ENCODE measurements at places on chromosomes 1 and 21.

GRCh38 chr1:36187800-36188593, 32.0 kb downstream of the MAP7D1 start:
- peak; percentile 47 for DNase-seq

- no peak for DNase-seq
Measured at GRCh38 chr21:28522014-28522799, 470.5 kb downstream of the LTN1 start.

- no peak for DNase-seq
Measured at GRCh38 chr1:5225707-5226704, 571.6 kb downstream of the AJAP1 start.

DNA sequence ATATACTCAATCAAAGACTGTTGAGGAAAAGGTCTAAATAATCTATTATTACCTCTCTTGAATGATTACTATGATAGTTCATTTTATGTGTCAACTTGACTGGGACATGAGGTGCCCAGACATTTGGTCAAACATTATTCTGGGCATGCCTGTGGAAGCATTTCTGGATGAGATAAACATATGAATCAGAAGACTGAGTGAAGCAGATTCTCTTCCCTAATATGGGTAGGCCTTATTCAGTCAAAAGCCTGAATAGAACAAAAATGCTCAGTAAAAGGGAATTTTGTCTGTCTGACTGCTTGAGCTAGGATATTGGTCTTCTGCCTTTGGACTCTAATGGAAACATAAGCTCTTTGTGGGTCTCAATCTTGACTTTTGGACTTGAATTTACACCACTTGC, 73.3 kb upstream of the SOX13 start:
- no peak for DNase-seq

DNA sequence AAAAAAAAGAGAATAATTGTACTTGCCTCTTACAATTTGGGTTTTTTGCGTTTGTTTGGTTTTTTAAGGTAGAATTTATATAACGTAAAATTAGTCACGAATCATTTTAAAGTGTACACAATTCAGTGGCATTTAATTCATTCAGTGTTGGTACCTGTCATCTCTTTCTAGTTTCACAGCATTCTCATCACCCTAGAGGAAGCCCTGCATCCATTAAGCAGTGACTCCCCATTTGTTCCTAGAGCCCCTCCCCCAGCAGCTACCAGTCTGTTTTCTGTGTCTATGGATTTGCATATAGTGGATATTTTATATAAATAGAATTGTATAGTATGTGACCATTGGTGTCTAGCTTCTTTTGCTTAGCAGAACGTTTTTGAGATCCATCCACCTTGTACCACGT, 233.2 kb upstream of the FMN2 start:
- DNase-seq, result no peak

DNA sequence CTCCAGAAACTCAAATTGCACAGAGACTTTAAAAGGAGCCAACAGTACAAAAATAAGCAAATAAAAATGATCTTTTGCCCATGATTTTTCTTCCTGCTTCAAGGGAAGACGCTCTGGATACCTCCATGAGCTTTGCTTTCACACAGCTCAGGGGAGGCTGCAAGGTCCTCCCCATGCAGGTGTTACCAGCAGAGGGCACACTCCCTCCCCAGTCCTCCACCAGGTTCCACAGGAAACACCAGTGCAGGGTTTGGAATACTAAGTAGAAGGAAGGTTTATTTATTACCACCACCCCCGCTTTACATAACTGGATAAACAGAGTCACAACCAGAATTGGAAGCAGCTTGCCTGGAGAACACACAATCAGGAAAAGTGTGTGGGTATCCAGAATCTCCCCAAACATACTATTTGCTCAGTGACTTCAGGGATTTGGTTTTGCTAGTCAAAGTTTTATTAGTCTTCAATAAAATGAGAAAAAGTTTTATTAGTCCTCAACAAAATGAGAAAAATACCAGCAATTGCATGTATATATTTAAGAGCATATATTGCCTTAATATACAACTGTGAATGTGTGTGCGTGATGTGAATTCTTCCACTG, 37.3 kb downstream of the HSD3B1 start:
- DNase-seq, result no peak

GRCh38 chr1:41516168-41517061, 31.9 kb upstream of the EDN2 start:
- DNase-seq, result no peak

Measured in esophagus squamous epithelium (tissue), 5 donors.